ENCODE measurements at places on chromosomes 11 and 22.

- no peak for DNase-seq
Observed at GRCh38 chr22:33984656-33985285, 64.5 kb upstream of the LARGE1 start.

GRCh38 chr11:135027461-135027860 is 615.4 kb upstream of the B3GAT1 start:
- no peak for DNase-seq

- no peak for DNase-seq
Observed at GRCh38 chr11:27375370-27375769, 12.4 kb upstream of the CCDC34 start.

- no peak for DNase-seq
Observed at GRCh38 chr11:20467487-20468185, 80.1 kb downstream of the PRMT3 start.

- no peak for DNase-seq
Observed at GRCh38 chr11:122670131-122670530, 14.6 kb downstream of the UBASH3B start.
